Stimulated activated CD4-positive, alpha-beta T cell treated with anti-CD3 and anti-CD28 coated beads, Interleukin-4, amount 100 ng/mL, for 1 hour (primary cell): ENCODE measurements at places on chromosomes 16 and 17.

DNA sequence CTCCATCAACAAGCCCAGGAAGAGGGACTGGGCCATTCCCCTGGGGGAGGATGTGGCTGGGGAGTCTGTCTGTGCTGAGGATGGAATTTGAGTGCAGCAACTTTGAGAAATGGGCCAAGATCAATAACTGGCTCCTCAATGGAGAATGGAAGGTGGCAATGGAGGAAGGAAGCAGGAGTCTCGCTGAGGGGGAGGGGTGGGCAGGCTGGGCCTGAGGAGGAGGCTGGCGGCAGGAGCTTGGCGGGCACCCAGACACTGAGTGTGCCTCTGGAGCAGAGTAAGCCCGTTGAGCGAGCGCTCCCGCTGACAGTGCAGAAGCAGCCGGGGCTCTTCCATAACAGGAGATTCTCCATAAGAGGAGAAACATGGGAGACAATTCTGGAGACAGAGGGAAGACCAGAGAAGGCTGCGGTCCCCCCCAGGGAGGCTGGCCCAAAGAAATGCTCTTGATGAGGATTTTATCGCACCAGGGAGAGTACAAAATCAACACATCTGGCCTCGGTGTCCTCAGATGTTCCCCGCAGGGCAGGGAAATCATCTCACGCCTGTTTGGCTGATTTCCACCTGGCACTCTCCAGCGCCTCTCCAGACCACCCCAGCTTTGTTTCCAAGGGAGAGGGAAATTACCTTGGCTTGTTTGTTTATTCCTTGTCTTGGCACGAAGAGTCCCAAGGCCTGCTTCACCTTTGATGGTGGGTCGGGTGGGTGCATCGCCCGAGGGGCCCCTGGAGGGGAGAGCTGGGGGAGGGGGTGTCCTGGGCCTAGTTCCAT, 2.8 kb upstream of the MMP15 start:
- no peak for DNase-seq

GRCh38 chr16:72825912-72826621, 221.9 kb downstream of the ZFHX3 start:
- no peak for DNase-seq

GRCh38 chr16:75244225-75244809, 7.1 kb downstream of the BCAR1 start:
- no peak for DNase-seq

DNA sequence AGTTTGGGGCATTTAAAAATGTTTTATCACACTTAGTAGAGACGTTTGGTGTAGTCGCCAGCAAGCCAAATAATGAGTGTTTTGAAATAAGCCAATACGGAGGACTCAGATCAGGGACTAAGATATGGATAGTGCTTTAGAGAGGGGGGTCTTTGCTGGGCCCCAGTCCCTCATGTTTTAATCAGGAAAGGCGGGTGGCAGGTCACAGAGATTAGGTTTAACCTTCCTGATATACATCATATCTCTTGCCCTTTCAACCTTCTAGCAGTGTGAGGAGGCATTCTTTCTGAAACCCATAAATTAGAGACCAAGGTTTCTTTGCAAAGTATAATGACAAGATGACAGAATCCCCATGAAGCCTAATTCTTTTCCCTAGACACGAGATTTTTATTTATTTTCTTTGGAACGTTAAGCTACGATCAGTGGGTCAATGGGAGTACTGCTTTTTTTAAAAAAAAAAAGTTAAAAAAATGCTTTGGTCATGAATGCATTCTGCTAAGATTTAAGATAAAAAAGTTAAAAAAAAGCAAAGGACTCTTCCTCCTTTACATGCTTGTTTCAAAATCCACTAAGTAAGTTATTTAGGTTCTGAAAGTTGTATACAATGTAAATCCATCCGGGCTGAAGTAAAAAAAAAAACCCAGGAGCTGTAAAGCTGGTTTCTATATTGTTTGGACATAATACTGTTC, 572.1 kb upstream of the SALL1 start:
- DNase-seq = no peak

DNA sequence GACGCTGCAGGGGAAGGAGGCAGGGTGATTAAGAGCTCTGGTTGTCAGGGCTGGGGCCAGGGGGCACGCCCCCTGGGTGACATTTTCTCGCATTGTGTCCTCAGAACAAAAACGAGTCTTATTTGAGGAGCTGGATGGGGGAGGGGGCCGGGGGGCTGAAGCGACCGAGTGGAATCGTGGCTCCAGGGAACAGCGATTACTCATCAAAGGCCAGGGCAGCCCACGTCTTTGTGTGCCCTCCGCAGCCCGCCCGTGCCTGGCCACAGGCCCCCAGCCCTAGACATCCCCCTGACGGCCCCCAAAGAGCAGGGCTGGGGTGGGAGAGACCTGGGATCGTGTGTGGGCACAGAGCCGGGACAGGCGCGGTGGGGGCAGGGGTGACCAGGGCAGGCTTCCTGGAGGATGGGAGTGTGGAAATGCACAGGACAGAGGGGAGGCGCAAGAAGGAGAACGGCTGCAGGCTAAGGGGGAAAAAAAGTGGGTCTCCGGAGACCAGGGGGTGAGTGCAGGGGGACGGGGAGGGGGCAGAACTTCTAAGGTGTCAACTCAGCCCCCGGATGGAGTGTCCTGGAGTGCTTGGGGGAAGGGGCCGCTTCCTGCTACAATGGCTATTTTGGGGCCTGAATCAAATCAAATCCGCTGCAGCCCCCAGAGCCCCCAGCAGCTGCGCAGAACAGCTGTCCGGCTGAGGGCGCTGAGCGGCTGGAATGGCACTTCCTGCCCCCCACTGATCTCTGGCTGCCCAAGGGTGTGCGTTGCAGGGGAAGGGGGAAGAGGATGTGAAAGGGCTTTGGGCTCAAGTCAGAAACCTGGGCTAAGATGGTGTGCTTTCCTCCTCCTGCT, 24.0 kb upstream of the PHB1 start:
- DNase-seq = no peak
